ENCODE measurements at places on chromosomes 12 and 14.
A peak's percentile ranks its signal among the peaks of the same experiment; 100 is the strongest.

- no peak for DNase-seq
Observed at GRCh38 chr14:95488376-95489213, 27.9 kb downstream of the SYNE3 start.

- no peak for DNase-seq
Observed at GRCh38 chr12:49678711-49679110, 28.5 kb downstream of the FMNL3 start.

DNA sequence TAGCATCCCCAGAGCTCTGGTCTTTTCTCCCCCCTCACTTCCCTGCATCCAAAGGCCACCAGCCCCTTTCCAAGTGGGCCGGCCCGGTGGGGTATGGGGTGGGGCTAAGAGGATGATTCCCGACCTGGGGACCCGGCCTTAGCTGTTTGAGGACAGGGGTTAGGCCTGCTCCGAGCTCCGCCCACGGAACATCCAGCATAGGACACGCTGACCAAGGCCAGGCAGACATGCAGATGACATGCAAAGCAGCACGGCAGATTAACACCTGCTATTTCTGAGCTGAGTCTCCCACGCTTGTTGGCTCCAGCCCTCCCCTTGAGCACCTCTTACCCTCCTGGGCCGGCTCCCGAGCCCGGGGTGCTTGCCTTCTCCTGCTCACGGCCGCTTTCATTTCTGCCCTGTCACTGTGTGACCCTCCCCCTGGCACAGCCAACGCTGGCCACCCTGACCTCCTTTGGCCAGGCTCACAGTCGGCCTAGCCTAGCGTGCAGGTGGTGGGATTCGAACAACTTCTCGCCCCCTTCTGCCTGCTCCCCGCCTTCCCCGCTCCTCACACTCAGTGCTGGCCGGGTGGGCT is 40.2 kb downstream of the TEAD4 start:
- DNase-seq: no peak

DNA sequence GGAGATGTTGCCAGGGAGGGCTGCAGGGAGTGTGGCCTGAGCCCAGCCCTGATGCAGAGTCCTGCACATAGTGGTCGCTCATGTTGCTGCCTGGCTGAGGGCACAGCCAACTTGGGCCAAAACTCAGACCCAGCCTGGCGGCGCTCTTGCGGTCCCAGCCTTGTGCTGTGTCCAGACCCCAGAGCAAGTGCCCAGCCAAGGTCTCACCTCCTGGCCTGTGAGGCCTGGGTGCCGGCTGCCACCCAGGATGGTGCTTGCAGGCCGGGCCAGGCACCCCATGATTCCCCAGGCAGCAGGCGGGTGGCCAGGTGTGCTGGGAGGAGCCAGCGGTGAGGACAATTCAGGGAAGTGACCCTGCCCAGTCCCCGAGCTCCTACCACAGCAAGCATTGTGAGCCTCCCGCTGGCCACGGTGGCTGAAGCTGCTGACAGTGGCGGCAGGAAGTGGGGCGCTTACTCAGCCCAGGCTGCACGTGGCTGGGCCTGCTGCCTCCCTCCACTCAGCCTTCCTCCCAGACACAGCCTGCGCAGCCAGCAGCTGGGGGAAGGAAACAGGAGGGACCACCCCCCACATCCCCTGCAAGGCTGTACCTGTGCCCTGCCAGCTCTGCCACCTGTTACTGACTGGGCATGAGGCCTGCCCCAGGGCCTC is 17.7 kb upstream of the PGF start:
- peak; percentile 45 for DNase-seq

GRCh38 chr12:51077930-51078329 is 5.5 kb downstream of the CSRNP2 start:
- DNase-seq: peak; percentile 17

GRCh38 chr12:113893221-113893620 is 72.9 kb downstream of the RBM19 start:
- DNase-seq: no peak

DNA sequence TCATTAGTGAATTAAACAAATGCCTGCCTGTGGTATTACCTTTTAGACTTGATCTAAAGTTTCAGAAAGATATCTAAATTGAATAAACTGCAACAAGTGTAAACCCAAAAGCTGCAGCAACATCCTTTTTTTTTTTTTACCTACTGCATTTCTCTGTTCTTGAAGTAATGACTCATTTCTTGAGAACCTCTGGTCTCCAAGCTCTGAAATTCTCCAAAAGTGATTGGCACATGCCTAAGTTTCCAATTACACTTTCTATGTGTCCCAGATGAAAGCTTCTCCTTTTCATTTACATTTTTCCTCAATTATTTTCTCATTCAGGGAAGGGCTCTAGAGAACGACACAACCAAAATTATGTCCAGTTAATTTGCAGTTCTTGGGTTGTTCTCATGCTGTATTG is 435.2 kb upstream of the DCN start:
- DNase-seq: no peak

DNA sequence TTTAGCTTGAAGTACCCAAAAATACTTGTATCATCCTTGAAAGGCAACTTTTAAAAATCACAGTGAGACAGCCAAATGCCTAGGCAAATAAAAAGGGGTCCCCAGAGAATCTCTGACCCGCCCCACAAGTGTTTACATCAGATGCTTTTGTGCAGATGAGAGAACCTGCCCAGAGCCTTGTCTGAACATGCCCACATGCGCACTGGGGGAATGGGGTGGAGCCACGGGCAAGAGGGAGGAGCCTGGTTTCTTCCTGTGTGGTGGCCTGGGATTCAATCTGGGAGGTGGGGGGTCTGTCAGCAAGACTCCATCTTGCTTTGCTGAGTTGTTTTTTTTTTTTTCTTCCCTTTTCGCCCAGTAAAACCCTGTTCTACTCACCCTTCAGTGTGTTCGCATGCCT is 381.7 kb upstream of the CCDC196 start:
- no peak for DNase-seq

GRCh38 chr14:34368971-34369647 is 92.9 kb downstream of the SPTSSA start:
- DNase-seq: no peak

DNA sequence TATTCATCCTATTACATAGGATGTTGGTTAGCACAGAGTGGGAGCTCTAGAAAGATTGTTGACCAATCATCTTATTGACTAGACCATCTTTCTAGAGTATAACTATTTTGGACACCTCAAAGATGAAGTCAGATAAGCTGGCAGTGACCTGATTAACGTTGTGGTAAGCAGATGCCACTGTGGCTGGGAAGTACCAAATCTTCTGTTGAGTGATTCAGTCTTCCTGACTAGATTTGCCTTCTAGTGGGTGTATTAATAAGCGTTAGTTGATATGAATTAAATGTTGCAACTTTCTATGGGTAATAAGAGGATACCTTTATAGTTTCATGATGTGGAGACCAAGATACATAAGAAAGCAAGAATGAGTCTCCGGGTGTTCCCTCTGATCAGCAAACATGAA is 51.2 kb upstream of the HELB start:
- no peak for DNase-seq

DNA sequence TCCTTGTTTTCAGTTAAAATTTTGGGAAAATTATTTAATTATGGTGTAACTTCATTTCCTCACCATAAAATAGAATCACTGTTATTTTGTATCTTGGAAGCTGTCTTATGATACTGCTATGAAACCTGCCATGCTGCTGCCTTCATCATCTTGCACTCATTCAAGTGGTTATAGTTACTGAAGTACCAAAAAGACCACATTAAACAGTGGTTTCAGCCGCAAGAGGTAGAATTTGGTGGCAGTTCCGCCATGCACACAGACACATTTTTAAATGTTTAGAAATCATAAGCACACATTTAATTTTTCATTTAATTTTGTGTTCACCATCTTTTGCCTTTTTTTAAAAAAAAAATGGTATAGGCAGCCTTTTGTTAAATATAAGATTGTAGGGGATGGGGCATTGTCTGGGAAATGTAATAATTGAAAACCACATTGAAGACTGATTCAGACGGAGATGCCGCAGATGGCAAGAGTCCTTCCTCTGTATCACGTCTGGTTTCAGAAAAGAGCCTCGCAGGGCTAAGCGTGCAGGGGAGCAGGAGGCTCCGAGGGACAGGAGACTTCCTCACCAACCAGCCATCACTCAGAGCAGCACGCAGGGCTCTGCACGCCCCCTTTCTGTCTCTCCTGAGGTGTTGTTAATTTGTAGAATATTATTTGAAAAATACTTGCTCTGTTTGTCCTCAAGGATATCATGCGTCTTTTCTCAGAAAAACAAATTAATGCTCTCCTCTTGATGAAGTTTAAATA is 115.2 kb upstream of the PELI2 start:
- DNase-seq: no peak

DNA sequence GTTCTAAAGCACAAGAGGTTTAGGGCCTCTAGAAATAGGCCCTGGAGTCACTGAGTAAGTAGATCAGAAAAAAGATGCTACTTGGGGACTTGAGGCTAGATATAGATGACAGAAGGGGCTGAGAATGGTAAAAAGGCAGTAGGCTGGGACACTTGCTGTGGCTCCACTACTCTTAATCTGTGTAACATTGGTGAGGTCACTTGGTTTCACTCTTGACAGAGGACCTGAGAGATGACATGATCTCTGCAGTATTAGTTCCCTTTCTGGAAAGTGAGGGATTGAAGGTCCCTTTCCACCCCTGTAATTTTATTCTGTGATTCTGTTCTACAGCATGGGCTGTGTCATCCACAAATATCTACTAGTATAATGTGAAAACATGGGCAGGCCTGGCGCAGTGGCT is 39.7 kb downstream of the MAPKAPK5 start:
- DNase-seq: no peak

DNA sequence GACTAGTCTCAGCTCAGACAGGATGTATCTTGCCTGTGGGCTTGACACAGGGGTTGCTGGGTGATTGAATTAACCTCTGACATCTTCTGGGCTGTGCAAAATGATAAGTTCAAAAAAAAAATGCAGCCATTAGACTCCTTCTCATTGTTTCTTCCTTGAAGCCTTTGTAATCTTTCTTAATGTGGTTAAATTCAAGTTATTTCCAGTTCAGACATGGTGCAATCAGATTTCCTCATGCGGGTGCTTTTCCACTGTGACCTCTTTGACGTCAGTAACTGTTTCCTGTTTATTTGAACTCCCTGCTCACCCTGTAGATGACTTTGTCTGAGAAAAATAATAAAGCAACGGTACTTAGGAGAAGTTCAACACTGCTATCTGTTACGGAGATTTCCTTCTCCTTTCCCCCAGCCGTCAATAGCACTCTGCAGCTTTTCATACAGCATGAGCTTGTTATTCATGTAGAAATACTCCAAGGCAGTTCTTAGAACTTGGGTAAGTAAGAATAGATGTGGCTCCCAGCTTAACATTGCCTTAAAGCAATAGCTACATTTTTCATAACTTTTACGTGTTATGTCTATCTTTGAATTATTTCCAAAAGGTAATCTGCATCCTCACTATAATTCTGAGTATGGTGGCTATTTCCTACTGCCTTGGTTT is 155.5 kb downstream of the PRKCH start:
- peak; percentile 97 for DNase-seq

DNA sequence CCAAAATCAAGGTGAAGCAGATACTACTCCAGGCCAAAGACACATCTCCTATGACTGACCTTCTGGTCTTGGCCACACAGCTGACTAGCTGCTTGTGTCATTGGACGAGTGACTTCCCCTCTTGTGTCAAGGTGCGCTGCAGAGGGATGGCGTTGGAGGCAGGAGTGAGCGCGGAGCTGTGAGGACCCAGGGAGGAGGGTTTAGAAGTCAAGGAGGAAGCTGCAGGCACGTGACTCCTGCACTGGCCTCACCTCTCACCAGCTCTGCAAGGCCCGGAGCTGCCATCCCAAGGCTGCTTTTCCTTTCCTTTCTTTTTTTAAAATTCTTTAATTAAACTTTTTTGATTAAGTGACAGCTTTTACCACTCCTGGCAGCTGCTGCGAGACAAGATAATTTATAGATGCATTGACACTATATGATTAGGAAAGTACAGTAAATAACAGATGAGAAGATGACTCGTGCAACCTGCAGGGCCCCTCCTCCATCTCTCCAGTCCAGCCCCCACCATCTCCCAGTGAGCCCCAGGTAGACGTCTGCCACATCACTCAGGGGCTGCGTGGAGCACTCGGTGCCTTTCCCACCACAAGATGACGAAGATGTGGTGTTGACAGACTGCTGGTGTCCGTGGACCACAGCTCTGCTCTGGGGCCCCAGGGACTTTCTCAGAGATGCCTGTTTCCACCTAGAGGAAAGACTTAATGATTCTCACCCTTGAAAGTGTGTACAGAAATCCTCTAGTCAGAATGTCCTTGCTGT is 350.6 kb downstream of the CACNA1C start:
- no peak for DNase-seq

- no peak for DNase-seq
Observed at GRCh38 chr14:99381688-99382060, 99.0 kb downstream of the SETD3 start.

GRCh38 chr12:24991209-24992049 is 42.5 kb upstream of the BCAT1 start:
- peak; percentile 43 for DNase-seq

GRCh38 chr12:131672941-131673887 is 37.7 kb upstream of the SFSWAP start:
- DNase-seq: no peak

DNA sequence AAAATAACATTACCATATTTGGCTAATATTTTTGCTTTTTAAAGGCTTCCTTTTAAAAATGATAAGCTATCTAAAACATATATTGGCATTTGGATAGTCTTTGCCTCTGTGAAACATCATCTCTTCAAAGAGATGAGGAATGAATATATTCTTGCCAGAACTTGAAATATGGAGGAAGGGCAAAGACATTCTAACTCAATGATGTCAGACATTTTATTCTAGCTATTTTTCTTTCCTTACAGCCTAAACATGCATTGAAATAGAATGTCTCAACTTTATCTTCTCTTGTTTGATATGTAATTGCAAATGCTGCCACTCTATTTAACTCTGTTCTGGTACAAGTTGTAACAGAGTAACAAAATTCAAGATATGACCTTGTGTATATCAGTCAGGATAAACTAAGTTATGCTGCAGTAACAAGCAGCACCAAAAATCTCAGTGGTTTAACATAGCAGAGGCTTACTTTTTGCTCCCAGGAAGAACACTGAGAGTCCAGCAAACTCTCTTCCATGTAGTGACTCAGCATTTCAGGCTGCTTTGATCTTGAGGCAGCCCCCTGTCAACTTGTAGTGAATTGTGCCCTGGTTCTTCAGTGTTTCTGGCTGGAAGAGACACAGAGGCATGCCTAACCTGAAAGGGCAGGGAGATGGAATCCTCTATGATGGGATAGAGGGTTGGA is 11.0 kb downstream of the IRAK3 start:
- no peak for DNase-seq

GRCh38 chr12:90166671-90167070 is 458.0 kb upstream of the ATP2B1 start:
- DNase-seq: no peak
